ENCODE measurements at places on chromosomes 1 and 21.

DNA sequence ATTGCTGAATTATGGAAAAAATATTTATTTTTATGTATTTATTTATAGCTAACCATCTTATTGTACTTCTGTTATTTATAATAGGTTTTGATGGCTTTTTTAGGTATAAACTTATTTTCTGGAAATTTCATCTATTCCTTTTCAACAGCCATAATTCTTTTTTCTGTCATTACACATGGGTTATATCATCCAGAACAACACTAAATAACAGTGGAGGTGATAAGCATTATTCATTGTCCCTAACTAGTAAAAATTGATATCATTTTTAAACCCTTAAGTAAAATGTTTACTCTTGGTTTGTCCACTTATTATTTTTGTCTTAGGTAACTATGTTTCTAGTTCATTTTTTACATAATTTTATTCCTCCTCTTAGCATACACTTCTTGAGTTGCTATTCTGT is 309.1 kb downstream of the USH2A start:
- no peak for DNase-seq

GRCh38 chr1:175410560-175410959 is 218.0 kb upstream of the KIAA0040 start:
- DNase-seq = no peak

DNA sequence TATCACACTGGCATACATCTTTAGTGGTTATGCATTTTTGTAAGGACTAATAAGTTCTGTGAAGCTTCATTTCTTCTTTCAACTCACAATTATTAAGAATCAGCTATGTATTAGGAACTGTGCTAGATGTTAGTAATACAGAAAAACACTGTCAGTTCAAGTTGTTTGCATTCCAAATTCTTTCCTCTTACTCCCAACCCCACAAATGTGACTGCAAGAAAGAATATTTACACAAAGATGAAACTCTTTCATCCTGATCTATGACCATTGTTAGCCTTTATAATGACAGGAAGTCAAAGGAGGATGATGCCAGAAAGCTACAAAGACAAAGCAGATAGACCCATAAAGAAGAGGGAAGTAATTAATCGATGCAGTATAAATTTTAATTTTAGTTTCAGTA is 21.0 kb upstream of the GADD45A start:
- peak; percentile 50 for DNase-seq

DNA sequence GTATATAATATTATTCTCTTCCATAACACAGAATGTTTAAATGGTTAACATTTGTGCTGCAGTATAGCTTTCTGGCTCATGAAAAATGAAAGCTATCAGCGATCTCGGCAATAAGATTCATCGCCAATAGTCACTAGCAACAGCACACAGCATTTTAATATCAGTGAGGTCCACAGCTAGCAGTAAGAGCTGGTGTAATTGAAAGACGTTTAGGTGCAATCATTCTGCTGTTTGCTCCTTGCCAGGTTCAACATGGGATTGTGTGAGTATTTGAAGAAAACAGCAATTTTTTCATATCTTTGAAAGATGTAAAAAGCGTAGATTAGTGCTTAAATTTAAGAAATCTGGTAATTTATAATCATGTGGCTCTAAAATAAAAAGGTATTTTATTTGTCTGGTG is 20.1 kb downstream of the PRKACB start:
- DNase-seq = no peak

GRCh38 chr21:35512346-35512745 is 463.2 kb upstream of the RUNX1 start:
- DNase-seq = no peak

- DNase-seq = peak; percentile 64
Measured at GRCh38 chr1:151968058-151968457, 25.6 kb downstream of the S100A10 start.

- no peak for DNase-seq
Measured at GRCh38 chr1:91537987-91538304, 37.3 kb downstream of the CDC7 start.

DNA sequence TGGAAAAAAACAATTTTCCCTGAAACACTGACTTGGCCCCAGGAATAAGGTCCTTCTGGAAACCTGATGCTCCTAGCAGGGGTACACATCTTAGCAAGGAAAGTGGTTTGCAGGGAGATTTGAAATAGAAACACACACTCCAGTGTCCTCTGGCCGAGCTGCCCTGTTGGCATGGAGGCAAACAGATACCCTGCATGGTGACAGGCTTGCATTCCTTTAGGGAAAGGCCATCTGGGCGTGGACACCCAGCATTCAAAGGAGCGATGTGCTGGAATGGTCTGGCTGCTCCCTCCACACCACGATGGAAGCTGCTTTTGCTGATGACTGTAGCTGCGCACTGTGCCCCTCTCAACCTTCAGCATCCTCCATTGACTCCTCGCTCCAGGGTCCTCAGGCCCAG is 41.5 kb upstream of the BCAR3 start:
- DNase-seq = no peak

- DNase-seq = peak; percentile 31
Measured at GRCh38 chr1:154325583-154326545, 539 bp downstream of the ATP8B2 start.

GRCh38 chr1:82979593-82980236 is 1019.2 kb downstream of the TTLL7 start:
- DNase-seq = peak; percentile 92

DNA sequence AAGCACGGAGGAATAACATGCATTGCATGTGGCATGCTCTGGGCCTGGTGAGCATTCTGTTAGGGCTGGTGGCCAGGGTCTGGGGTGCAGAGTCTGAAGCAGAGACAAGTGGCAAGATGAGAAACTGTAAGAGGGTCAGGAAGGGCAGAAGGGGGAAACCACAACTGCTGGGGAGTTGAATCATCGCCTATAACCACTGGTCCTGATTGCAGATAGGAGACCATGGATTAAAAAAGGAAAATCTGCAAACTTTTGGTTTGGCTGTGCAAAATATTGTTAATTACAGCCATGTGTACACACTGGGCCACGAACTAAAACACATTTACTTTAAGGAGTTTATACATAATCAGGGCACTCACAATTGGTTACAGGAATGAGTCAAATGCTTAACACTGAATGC is 76.6 kb downstream of the TGFBR3 start:
- no peak for DNase-seq

DNA sequence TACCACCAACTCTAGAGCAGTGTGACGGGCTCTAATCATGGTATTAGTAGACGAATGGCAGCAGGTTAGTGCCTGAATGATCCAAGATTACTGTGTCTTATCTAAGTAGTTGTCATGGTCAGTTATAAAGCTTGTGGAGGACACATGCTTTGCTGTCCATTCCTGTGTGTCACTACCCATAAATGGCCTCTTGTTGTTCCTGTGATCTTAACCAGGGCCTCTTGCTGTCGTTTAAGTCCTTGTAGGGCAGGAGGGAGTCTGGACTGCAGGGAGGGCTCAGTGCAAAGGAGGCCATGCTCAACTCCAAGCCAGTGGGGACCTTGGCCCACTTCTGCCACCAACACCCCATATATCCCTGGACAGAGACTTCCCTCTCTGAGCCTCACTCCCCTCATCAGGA is 130.5 kb downstream of the EPHB2 start:
- no peak for DNase-seq

DNA sequence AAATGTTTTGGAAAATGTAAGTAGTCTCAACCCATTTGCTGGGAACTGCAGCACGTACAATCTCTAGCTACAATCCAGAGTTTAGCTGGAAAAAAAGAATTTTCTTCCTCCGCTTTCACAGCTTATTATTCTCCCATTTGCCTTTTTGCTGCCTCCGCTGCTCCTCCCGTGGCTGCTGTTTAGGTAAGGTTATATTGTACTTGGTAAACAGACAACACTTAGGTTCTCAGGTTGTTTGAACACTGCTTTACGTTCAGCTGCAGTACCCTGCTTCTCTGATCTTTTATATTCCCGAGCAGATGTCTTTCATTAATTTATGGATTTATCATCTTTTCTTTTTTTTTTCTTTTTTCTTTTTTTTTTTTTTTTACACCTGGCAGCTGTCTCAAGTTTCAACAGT is 14.3 kb downstream of the PROX1 start:
- DNase-seq = peak; percentile 85

- no peak for DNase-seq
Measured at GRCh38 chr1:168504064-168504837, 39.5 kb downstream of the XCL2 start.

- no peak for DNase-seq
Measured at GRCh38 chr1:67869233-67869632, 36.0 kb upstream of the GNG12 start.

DNA sequence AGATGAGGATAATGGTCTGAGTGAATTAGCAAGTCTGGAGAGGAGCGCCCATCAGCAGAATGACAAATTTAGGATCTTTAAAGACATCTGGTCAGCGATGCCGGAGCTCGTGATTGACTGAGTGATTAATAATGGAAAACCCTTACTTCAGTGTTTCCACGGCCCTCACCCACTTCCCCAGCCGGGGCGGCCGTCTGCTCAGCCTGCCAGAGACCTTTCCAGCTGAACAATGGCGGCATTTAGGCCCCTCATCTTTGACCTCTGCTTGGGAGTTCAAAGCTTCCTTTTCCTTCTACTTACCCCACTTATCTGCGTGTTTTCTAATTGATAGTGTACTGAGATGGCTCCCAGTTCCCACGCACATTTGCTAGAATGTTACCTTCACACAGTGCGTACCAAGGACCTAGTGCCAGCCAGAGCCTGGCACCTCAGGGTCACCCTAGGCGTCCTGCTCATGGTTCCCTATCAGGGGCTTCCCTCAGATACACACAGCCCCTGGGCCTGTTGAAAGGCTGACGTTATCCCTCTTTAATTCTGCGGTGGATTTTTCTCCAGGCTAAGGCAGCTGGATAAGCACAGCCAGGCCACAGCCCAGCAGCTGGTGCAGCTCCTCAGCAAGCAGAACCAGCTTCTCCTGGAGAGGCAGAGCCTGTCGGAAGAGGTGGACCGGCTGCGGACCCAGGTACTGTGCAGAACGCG is 232.8 kb downstream of the SDCCAG8 start:
- DNase-seq = no peak

DNA sequence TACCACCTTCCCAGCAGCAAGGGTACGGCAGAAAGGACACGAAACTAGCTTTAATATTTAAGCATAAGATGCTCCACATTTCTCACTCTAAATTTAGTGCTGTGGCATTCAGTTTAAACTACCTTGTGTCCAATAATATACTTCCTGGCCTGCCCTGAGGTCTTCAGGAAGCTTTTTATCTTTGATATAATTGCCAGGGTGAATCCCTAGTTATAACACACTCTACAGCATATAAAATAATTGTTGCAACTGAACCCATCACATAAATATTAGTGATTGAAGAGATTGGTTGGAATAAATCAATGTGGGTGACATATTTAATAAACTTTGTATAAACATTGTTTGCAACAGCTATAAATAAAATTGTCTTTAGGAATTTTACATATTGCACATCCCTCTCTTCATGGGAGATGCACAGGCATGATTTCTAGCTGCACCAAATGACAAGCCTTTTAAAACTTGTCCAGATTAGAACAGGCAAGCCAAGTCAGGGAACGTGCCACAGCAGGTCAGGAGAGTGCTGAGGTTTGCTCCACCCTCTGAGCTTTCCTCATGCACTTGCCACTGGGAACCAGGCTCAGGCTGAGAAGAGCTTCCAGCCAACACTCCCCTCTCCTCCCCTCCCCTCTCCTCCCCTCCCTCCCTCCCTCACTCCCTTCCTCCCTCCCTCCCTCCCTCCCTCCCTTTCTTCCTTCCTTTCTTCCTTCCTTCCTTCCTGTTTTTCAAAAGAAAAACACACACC is 623.2 kb upstream of the PKN2 start:
- DNase-seq = no peak

- no peak for DNase-seq
Measured at GRCh38 chr1:173861731-173862145, 6.1 kb downstream of the GAS5 start.

DNA sequence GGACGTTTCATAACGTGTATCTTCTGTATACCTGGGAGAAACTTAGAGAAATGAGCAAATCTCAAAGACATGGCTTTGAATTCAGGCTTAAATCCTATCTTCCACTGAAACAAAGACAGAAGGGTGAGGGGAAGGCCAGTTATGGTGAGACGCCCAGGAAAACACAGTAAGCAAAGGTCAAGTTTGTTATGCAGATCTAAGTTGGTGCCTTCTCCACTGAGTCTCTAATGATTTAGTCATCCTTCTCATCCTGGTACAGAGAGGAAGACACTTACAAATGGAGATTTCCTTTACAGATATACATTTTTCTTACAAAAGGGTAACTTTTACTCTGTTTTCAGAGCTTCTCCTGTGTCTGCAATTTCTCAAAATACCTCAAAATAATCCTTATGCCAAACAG is 64.4 kb downstream of the MAP3K7CL start:
- DNase-seq = no peak

DNA sequence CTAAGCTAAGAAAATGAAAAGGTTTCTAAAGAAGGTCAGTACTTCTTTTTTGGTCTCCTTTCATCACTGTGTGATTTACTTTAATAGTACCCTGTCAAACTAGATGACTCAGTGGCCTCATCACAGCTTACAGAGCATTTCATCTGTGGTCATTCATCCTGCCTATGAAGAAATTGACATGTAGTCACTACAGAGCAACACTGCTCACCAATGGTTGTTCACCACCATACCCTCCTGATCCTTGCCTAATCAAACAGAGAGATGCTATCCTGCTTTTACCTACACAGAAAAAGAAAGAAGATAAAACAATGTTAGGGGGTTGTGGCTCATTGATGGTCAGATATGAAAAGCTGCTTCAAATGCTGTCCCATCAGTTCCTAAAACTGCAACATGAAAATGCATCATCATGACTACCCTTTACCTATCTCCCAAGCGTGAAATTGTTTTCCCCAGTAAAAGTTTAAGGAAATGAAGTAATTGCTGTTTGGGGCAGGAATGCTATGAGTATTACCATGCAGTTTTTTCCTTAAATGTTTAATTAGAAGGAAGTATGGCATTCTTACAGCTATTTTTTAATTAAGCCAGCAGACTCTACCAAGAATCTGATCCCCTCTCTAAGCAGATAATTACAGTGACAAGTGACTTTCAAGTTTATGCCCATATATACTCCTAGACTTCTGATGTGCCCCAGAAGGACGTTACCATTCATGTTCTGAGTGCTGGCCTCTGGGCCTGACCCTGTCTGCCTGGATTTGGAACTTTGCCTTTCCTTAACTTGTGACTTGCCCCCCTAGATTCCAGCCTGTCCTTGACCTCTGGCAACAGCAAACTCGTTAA is 46.1 kb upstream of the FBXO28 start:
- no peak for DNase-seq

DNA sequence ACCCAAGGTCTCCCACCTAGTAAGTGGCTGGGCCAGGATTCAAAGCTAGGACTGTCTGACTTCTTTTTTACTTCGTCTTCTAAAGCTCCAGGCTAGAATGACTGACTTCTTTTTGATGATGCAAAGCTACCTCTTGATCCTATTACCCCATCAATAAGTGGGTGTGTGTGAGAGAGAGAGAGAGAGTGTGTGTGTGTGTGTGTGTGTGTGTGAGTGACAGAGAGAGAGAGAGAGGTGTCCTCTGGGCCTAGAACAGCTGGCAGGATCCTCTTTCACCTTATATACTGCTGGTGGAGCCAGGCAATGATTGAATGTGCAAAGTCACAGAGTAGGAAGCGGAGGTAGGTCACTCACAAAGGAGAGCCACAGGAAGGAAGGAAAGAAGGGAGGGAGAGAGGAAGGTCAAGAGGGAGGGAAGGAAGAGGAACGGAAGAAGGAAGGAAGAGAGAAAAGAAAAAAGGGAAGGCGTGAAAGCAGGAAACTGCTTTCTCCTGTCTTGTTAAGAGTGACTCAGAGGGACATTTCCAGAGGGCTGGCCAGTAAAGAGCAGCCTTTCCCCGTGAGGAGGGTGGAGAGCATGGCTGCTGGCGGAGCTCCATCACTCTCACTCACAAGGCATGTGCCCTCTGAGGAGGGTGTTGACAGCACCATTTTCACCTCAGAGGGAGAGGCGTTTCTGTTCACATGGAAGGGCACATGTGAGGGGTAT is 68.9 kb downstream of the CDC7 start:
- no peak for DNase-seq
